ENCODE measurements at places on chromosomes 13 and 19.

DNA sequence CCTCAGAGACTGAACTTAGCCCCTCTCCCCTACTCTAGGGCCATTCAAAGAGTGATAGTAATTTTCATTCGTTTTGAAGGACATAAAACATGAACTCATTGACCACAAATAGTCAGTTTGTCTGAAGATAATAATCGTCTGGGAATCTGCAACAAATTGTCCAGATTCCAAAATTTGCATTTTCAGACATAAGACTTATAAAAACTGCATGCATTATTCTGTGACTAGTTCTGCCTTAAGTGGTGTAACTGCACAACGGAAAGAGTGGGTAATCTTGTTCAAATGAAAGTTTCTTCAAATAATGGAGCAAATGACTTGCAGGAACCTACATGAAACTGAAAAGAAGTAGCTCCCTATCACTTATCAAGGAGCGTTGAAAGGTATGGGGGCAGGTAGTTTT lies 8.4 kb downstream of the CSNK1A1L start:
- DNase-seq: no peak

- DNase-seq: no peak
Observed at GRCh38 chr19:14116918-14117578, 514 bp downstream of the PRKACA start.

DNA sequence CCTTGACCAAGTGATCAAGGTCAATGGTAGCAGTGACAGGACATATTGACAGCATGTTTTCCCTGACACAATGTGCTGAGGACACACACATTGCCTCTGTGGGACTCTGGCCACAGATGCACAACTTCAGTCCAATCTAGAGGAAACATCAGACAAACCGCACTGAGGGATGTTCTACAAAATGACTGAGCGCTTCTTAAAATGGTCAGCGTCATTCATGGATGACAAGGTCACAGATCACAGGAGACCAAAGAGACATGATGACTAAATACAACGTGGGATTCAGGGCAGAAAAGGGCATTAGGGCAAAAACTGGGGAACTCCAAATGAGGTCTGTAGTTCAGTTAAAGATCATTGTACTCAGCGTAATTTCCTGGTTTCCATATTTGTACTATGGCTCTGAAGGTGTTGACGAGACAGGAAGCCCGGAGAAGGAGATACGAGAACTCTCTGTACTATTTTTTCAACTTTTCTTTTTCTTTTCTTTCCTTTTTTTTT lies 20.6 kb downstream of the PBX4 start:
- no peak for DNase-seq

DNA sequence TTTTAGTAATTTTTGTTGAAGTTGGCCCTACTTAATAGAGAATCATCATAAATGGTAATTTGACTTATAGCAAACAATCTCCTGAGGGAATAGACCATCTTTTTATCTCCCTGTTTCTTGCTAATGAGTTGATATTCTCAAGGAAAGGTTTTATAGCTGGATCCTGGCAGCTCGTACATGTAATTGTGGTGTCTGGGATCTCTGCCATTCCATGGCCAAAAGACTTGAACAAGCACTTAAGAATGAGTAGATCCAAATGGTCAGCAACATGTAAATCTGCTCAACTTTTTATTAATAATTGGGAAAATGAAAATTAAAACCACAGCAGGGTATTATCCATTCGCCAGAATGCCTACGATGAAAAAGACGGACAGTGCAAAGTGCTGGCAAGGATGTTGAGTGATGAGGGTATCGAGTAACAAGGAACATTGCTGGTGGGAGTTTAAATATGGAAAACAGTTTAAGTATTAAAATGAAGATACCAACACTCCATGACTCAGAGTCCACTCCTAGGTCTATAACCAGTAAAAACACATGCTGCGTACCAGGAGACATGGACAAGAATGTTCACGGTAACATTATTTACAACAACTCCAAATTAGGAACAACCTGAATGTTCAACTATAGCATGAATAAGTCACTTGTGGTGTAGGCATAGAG lies 5.1 kb upstream of the GPR18 start:
- DNase-seq: no peak

DNA sequence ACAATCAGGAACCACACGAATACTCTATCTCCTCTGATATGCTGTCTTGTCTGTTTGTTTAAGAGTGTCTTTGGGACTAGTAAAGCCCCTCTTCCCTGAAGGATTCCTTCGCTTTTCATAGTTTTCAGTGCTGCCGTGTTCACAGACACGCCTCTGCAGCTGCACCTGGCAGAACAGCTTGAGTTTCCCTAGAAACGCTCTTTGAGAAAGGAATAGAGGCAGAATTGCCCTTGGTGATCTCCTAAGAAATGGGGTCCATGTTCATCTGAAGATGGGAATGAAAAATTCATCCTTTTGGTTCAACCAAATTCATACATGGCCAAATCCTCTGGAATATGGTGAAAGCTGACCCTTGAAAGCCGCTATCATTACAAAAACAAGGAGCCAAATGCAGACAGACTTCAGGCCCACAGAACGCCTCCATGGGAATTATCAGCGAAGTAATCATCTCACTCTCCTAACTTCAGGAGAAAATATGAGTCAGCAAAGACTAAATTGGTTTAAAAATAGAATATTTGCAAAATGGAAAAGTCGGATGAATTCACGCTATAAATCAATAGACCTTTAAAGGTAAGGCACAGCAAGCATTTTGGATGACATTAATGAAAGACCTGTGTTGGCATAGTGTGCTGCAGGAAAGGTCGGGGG lies 5.5 kb downstream of the SACS start:
- no peak for DNase-seq

DNA sequence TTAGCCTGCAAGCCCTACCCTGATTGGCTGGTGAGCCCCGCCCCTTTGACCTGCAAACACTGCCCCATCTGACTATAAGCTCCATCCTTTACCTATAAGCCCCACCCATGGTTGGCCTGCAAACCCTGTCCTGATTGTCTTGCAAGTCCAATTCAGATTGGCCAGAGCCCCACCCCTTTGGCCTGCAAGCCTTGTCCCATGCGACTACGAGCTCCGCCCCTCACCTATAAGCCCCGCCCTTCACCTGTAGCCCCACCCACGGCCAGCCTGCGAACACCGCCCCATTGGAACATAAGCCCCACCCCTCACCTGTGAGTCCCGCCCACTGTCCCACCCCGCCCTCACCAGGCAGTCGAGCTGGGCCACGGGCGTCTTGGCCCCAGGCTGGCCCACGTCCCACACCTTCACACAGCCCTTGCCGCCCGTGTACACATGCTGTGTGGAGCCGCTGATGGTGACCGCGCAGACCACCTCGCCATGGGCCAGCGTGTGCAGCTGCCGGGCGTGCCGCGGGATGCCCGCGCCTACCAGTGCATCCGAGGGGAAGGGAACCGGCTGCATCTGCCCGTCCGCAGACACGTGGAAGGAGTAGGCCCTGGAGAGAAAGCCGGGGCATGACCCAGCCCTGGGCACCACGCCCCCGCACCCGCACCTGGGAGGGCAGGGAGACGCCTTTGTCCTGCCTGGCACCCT lies 22.9 kb downstream of the TLE2 start:
- no peak for DNase-seq
